ENCODE measurements at places on chromosomes 7 and 10.

GRCh38 chr7:5477723-5478531, 54.3 kb upstream of the TNRC18 start:
- DNase-seq = no peak

DNA sequence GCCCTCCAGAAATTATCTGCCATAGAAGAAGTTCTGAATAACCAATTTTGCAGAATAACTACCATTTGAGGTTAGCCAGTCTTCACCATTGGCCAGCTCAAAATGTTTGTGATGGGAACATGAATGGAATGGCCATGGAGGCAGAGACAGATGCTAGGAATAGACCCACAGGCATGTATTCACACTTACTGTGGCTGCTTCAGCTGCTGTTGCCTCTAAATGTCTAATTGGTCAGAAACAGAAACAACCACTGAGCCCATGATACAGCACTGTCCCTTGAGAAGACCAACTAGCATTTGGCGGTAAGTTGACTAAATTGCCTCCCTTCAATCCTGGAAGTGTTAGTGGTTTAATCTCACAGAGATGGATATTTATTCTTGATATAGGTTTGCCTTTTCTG, 38.6 kb upstream of the TAS2R16 start:
- DNase-seq = no peak

GRCh38 chr10:100341953-100342626, 4.9 kb upstream of the SCD start:
- peak; percentile 81 for DNase-seq

DNA sequence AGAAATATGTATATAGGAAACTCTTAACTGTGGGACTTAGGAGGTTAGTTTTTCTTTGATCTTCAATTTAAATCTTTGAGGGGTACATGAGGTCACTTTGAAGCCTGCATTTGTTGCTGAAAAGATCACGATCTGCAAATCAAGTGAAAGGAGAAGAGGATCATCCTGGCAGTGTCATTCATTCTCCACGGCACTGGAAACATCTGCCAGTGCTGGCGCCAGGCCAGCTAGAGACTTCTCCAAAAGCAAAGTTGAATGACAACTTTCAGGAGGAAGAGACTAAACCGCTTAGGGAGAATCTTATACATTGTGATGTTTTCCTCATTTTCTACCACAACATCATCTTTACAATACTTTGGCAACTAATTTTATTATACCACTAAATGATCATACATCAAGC, 42.5 kb downstream of the MRC1 start:
- DNase-seq = no peak
